Right lung (tissue), 10 donors: ENCODE measurements at places on chromosomes 11 and 22. TPM values are rescaled to one million over a fixed set of nuclear protein-coding genes. Genes with fewer than 3 reads are reported as not detected.

DNA sequence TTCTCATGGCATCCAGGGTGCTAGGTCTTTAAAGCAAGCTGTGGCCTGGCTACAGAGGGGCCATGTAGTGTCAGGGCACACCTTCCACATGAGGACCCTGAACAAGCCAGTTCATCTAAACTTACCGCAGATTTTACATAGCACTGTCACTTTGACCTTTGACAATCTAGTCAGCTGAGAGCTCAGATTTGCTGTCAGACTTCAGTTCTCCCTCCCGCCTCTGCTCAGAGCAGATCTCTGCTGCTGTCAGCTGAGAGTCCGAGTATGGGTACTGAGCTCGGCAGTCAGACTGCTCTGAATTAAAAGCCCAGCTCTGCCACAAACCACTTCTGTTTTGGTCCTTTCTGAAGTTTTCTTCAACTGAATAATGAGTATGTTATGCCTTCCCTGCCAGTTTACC is 507.1 kb downstream of the SOX6 start:
- no peak for DNase-seq

DNA sequence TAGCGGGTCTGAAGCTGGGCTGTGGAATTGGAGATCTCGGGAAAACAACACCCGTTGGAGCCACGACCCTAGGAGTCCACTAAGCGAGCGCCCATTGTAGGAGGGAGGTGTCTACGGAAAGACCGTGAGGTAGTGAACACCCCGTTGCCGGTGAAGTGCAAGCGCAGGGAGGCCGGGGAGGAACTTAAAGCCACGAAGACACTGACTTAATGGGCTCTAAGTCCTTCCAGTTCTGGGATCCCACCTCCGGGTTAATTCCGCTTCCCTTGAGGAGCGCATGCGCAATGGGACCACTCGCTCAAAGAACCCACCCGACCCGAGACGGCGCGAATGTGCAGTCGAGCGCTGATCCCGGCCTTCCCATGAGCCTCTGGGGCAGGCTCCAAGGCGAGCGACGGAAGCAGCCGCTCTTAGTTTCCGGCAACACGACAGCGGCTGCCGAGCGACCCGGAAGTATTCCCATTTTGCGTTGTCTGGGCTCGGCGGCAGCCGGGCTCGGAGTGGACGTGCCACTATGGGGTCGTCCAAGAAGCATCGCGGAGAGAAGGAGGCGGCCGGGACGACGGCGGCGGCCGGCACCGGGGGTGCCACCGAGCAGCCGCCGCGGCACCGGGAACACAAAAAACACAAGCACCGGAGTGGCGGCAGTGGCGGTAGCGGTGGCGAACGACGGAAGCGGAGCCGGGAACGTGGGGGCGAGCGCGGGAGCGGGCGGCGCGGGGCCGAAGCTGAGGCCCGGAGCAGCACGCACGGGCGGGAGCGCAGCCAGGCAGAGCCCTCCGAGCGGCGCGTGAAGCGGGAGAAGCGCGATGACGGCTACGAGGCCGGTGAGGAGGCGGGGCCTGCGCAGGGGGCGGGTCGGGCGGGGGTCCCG is at the start of gene SART1:
SART1 (plus strand) TSS at position 468 of the 874 bp plus-strand sequence; CDS start at position 515, 47 bp downstream.
- DNase-seq, result peak; percentile 96

ACTN3 gene
- polyA plus RNA-seq, result not detected

GRCh38 chr11:27694992-27695391 is 5.3 kb downstream of the BDNF start:
- DNase-seq, result no peak

- DNase-seq, result no peak
These were observed 43.3 kb downstream of the CABIN1 start for GRCh38 chr22:24054356-24054755.

DNA sequence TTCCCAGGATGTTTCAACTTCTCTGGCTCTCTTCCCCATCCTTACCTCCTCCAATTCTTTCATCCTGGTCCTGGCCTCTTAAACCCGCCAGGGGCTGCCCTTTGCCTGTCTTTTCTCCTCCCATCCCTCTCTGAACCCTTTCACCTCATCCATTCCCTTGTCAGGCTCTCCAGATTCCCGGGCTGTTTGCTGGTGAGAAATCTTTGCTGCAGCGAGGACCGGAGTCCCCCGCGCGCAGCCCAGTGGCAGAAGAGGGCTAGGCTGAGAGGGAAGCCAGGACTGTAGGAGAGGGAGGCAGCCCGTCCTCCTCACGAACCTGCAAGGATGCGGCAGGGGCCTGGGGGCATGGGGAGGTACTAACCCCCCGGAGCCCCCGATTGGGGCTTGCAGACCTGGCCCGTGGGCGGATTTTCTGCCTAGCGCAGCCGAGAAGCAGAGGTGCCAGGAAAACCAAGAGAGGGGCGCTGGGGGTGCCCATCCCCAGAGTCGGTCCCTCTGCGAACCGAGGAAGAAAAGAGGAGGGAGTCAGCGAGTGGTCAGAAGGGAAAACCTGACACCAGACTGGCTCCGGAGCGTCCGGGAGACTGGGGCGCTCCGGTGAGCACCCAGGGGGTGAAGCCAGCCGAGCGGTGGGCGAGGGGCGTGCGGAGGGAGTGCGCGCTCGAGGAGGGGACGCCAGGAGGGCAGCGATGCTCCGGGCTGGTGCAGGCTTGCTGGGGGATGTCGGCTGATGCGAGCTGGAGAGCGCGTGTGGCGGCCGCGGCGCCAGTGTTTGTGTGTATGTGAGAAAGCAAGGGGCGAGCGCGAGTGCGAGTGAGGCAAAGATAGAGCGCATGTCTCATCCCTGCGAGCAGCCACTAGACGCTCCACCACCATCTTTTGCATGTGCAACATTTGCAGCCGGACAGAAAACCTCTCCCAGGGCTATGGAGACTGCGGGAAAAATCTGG is at the start of gene GRIA4:
GRIA4 (plus strand) TSS at position 242 of the 950 bp plus-strand sequence. CDS start 925 bp downstream, outside the sequence.
- DNase-seq, result peak; percentile 13

DCDC1 gene
- polyA plus RNA-seq, result 2.6 TPM

DNA sequence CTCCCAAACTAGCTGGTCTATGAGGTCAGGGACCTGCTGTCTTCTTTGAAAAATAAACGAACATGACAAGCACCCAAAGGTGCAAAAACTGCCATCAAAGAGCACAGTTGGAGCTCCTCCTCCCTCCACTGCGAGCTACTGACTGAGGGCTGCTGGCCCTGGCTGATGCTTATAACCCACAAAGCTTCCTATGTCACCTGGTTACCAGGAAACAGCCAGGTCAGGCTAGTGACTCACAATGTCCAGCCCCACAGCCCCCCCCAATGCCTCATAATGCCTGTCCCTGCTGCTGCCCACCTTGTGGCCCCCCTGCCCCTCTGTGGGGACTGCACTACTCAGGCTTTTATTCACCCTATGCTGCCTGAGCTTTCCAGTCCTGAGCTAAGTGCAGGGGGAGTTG is at the start of gene DRICH1:
DRICH1 (minus strand) TSS at position 144 of the 400 bp plus-strand sequence. CDS start 298 bp downstream, outside the sequence.
- no peak for DNase-seq

SULT4A1 gene
- 1.5 TPM for polyA plus RNA-seq

GRCh38 chr11:116602637-116602942 is 170.2 kb downstream of the BUD13 start:
- DNase-seq, result no peak

GRCh38 chr11:95147364-95147905 is 57.8 kb downstream of the ENDOD1 start:
- DNase-seq, result no peak

DNA sequence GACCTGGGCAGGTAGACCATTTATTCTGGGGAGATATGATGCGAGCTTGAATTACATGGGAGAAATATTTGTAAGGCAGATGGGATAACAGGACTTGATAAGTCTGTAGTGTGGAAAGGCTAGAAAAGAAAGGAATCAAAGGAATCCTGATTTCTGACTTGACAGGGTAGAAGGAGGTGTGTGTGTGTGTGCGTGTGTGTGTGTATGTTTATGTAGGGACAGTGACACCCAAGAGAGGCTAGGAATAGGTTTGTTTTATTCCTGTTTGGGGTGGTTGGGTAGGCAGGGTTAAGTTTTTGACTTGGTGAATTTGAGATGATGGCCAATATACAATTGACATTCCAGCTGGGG is 390 bp upstream of the HTATIP2 start:
- DNase-seq, result no peak

PGR gene
- 6.0 TPM for polyA plus RNA-seq

DNA sequence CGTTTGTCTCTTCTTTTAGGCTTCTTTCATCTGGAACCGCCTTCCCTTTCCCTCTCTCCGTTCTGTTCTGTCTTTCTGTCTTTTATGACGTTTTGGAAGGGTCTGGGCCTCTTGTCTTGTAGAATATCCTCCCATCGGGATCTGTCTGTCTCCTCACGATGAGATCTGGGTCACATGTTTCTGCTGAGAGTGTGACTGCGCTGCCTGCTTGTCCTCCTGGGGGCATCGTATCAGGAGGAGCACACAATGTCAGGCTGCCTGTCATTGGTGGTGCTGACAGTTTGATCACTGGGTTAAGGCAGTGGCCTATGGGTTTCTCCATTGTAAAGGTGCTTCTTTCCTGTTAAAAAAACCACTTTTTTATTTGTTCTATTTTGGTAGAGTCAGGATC is 60.4 kb upstream of the PARVG start:
- DNase-seq, result no peak

PLAAT5 gene
- 0.96 TPM for polyA plus RNA-seq

SLC25A45 gene
- 14.5 TPM for polyA plus RNA-seq

DNA sequence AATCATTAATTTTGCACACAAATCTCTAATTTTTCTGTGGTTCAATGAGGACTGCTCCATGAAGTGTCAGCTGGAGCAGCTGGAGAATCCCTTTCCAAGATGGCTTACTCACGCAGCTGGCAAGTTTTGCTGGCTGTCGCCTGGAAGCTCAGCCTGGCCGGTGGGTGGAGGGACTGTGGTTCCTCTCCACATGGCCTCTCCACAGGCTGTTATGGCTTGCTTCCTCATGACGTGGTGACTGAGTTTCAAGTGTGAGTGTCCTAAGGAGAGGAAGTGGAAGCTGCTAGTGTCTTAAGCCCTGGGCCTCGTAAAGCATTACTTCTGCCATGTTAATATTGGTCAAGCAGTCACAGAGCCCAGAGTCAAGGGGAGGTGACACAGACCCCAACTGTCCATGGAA is 14.0 kb upstream of the NRIP3 start:
- DNase-seq, result no peak

- peak; percentile 60 for DNase-seq
These were observed 8.5 kb downstream of the RAB3IL1 start for GRCh38 chr11:61908730-61909316.

- DNase-seq, result no peak
These were observed 35.6 kb upstream of the CDON start for GRCh38 chr11:126098204-126098769.

MUC2 gene
- 0.04 TPM for polyA plus RNA-seq

DNA sequence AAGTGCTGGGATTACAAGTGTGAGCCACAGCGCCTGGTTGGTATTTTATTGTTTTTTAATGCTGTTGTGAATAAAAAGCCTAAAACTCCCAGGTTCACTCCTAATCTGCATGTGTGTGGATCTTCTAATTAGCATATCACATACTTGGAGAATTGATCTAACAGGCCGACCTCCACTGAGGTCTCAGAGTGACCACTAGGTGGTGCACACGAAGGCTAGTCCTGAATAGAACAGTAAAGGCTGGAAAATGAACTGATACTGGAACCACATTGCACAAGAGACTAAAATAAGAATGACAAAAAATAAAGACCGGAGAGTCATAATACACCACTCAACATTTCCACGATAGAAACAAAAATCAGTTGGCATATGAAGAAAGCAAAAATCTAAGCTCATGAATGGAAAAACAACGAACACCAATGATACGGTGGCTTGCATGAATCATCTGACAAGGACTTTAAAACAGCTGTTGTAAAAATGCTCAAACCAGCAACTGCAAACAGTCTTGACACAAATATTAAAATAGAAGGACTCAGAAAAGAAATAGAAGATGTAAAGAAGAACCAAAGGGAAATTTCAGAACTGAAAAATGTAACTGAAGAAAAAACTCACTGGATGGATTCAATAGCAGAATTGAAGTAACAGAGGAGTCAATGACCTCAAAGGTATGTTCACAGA is 19.2 kb downstream of the PIM3 start:
- no peak for DNase-seq

DNA sequence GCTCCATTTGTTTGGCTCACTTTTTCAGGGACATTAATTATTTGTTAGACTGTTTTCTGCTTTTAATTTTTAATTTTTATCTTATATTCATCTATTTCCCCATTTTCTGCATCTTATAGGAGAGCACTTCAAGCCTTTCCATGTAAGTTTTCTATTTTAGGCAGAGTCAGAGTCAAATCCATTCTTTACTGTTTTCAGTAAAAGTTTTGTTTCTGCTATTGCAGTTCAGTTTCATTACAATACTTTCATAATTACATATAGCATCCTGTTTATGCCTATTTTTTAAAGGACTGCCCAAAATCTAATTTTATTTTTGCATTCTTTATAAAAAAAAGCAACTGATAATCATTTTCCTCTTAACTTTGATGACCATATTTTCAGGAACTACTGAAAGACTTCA is 3.8 kb upstream of the OR10A5 start:
- DNase-seq, result no peak

DNA sequence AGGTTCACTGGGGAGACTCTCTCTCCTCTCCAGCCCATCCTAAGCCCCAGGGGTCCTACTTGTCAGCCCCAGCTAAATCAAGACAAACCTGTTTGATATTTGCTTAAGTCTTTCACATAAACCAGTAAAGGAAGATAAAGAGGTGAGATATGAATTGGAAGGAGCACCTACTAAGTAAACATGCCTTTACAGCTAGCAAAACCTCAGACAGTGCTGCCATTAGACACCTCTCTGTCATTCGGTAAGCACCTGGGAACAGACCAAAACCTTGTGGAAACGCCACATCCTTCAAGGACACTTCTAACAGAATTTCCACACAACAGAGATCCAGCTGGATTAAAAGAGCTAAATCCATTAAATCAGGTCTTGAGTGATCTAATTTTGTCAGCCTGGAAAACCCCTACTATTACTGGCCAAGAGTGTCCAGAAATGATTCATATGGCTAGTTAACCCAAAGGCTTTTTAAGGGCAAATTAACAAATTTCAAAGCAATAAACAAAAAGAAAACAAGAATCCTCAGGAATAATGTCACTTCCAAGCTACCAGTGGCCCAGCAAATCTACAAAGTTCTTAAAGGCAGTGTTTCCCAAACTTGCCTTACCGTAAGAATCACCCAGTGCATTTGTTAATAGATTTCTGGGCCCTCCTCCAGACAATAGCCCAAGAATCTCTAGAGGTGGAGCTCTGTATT is 2.4 kb downstream of the VPS37C start:
- no peak for DNase-seq
